GM12864 (cell line): ENCODE measurements at places on chromosomes 5 and 9.

DNA sequence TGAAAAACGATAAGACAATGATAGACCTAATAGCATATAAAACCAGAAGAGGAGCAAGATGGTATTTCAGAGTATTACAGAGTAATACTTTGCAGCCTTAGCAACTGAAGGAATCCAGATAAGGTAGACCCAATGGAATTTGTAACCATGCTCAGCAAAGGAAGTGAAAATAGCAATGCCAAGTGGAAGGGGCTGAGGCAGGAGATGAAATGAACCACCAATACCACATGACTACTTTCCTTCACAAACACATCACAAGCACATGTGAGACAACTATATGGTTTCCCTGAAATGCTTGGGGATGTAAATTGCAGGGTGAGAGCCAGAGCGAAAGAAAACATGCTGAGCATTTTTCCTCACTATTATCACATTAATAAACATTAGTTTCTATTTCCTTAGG is 79.8 kb upstream of the MELK start:
- no peak for DNase-seq

DNA sequence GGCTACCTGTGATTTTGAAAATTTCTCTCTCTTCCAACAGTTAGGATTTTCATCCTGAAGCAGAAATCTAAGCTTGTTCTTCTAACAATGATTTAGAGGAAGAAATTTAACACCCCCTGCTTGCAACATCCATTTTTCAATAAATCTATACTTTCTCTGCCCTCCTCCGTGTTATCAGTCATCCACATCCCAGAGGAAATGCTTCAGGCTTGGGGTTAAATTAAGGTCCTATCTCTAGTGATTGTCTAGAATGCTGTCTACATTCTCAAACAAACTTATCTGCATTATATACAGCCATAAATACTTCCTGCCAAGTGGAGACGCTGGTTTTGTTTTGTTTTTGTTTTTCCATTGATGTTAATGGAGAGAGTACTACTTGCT is 371.0 kb downstream of the CSNK1G3 start:
- DNase-seq = no peak

DNA sequence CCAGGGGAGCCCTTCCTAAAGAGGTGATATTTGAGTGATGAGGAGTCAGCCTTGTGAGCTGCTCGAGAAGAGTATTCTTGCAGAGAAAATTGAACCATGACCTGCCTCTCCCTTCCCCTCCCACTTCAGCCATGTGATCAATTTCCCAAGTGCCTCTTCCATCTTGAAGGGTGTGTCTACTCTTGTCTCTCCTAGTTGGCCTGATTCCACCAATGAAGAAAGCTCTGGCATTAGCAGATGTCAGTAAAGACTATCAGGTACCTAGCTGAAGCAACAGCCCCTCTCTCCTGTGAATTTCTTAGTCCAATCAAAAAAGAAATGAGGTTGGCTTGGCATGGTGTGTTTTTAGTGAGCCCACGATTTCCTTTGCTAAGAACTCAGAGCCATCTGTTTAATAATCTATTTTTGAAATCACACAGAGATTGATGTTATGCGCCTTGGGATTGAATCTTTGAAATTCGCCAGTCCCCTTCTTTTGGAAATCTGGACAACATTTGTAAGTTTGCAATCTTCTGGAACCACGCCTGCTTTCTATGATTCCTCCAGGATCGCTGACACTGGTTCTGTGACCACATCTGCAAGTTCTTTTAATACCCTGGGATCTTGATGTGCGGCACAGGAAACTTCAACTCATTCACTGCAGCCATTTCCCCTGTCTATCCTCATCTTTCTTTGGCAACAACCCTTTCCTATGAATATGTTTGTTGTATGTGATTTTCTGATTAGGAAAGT is 404.6 kb downstream of the DMRT2 start:
- no peak for DNase-seq

GRCh38 chr5:40649463-40650030 is 30.2 kb upstream of the PTGER4 start:
- no peak for DNase-seq

DNA sequence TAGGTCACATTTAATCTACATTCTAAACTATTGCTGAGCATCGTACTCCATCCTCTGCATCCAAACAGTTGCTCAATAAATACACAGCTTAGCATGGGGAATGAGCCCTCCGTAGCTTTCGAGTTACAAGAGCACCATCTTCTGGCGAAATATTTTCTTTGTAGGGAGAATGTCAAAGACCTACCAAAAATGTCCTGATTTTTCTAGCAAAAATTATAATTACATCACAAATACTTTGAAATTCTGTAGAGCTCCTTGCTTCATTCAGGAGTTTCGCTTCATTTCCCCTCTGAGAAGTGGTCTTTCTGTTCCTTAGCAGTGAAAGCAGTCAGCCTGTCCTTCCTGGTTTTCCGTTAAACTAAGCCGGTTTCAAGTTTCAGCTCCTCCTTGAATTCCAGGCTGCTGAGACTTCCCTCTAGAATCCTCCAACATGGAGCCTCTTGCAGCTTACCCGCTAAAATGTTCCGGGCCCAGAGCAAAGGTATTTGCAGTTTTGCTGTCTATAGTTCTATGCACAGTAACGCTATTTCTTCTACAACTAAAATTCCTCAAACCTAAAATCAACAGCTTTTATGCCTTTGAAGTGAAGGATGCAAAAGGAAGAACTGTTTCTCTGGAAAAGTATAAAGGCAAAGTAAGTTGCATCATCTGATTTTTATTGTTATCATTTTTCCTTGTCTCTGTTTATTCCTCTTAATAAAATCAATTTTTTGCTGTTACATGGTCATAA is at the start of gene GPX8:
Gene GPX8 (plus strand): TSS at position 409 of the 730 bp plus-strand sequence. CDS start 22 bp downstream, at position 431.
- DNase-seq = no peak

GRCh38 chr5:80239680-80240367 is 16.0 kb downstream of the SERINC5 start:
- no peak for DNase-seq

DNA sequence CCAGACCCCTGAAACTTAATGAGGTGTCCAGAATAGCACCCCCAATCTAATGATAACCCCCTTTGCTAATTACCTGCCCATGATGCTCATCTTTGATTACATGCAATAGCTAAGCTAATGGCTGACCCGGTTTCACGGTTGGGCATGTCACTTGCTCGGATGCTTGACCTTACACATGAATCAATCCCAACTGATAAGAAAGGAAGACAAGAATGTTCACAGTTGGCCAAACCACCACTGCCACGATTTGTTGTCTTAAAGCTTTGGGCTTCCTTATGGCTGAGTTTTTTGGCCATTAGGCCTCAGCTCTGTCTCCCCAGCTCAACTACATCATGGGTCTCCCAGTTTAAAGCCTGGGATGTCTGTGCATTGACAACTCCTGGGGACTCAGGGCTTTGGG is 53.1 kb upstream of the TGFBR1 start:
- DNase-seq = no peak

- no peak for DNase-seq
Measured at GRCh38 chr9:85639675-85640186, 102.0 kb downstream of the AGTPBP1 start.

DNA sequence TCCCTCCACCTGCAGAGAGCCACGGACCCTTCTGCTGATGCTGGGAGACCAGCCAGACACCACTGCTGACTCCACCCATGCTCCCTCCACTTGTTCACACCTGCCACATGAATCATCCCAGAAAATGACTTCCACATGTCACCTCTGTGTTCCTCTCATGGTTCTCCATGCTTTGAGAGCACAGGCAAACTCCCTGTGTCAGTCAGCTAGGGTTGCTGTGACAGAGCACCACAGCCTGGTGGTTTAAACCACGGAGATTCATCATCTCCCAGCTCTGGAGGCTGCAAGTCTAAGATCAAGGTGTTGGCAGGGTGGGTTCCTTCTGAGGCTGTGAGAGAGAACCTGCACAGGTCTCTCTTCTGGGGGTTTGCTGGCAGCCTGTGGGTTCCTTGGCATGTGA is 381.4 kb downstream of the GADD45G start:
- no peak for DNase-seq

DNA sequence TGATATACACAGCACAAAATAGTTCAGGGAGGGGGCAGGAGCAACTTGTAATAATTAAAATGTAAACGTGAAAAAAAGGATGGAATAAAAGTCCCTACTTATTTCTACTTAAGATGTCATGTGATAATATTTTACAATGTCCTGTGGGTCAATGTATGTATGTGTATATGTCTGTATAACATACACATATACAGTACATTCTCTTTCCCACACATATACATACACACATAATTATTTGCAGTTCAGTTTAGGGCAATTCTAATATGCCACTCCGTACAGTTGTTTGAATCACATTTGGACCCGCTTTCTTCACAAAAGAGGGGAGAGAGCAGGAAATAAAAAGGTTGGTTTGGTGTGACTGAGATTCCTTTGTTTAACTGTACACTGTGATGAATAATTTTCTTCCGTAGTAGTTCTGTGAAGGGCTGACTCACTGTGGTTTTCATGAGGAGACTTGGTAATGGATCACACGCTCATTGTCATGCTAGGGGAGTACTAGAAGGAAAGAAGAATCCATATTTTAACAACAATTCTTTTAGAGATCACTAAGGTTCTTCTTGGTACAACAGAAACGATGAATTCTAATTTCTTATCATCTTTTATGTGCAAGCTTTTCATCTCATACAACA is 26.2 kb upstream of the ACOT12 start:
- no peak for DNase-seq

DNA sequence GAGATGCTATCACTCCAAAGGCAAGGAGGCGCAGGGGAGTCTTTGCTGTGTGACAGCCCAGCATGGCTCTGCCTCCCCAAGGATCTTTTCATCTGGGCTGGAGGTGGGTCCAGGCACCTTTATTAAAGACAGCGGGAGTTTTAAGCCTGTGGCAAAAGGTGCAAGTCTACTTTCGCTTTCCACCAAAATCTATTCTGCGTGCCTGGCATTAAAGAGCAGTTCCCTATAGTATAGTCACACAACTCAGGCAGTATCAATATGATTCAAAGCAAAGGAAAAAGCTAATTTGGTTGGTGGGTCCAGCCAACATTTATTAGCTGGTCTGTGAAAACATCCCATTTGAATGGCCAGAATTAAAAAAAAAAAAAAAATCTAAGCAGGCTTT is 398.7 kb downstream of the EBF1 start:
- no peak for DNase-seq

DNA sequence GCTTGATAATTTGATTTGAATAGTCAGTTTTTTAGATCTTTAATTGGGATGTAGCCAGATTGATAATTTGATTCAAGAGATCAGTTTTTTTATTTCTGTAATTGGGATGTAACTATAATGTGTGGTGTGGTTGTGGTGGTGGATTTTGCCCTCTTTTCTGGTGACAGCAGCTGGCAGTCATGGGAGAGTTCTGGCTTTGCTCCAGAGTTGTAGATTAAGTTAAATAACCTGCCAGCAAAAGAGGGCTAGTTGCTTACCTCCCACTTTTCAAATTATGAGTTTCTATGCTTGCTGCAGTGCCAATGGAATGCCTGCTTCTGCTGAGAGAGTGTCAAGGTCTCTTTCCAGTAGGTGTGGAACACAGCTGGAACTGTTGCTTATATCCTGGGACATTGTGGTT is 315.1 kb downstream of the CCDC171 start:
- DNase-seq = no peak

GRCh38 chr5:33588654-33589372 is 148.0 kb downstream of the TARS1 start:
- peak; percentile 25 for DNase-seq

DNA sequence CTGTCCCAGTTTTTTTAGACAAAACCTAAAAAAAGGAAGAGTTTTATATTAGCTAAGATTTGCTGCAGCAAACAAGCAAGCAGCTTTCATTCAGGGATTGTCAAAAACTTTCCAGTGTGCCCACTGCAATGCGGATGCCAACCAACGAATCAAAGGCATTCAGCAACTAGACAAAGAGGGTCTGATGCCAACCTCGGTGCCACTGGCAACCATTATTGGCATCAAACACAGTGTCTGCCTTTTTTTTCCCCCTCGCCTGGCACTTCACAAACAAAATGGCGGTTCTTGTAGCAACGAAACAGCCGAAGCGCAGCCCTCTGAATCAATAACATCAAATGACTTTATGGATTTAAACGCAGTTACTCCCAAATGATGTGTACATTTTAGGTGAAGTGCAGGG is 10.4 kb downstream of the NFIB start:
- DNase-seq = no peak

GRCh38 chr5:40623480-40624420 is 56.0 kb upstream of the PTGER4 start:
- no peak for DNase-seq

DNA sequence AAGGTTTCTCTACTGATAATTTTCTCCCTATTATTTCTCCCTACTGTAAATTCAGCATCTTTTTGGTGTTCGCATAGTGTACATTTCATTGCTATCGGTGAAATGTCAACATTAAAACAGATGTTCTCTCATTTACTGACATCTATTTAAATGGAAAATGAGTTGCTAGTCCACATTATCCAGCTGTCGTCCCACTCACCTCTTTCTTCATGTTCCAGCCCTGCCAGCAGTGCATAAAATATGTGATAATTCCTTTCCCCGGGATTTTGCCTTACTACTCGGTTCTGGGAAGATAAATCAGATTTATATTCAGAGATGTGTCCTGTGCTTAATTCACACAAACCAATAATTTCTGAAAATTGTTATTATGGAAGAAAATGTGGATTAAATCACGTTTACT is 155.8 kb downstream of the MYO10 start:
- no peak for DNase-seq

GRCh38 chr5:125148706-125149105 is 402.3 kb upstream of the ZNF608 start:
- DNase-seq = no peak

GRCh38 chr9:70106571-70106970 is 62.9 kb downstream of the MAMDC2 start:
- no peak for DNase-seq

- no peak for DNase-seq
Measured at GRCh38 chr9:93317495-93318094, 133.7 kb downstream of the WNK2 start.

DNA sequence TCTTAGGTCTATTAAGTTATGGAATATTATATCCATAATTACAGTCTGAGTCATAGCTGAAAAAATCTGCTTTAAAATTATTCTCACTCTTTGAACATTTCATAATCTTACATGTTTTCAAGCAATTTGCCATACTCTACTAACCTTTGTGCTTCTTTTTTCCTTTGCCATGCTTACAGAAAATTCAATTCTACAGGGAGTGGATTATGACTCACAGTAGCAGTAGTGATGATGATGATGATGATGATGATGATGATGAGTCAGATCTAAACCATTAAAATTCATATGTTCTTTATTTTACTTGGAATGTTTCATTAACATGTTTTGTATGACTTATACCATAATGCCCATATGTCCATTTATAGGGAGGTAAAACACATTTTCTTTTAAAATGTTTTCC is 207.1 kb downstream of the VPS13A start:
- no peak for DNase-seq
